Central memory CD8-positive, alpha-beta T cell (primary cell): ENCODE measurements at places on chromosomes 3 and 15.

DNA sequence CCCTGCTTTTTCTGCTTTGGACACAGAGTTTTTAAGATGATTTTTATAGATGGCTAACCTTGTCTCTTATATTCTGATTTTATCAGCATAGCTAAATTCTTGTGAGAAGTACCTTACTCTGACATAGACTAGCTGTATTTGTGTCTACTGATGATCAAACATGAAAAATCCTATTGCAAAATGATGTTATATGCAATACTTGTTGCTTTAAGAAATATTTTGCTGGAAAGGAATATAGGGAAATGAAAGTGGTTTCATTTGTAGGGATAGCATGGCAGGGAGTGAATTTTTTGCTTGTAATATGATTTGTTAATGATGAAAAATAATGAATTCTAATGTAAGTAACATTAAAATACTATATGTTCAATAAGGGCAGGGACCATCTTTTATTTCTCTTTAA lies 35.9 kb downstream of the CFAP91 start:
- H3K4me1 ChIP-seq: no peaks in the 10 kb centered on the region
- no peak overlapping the region for H3K27ac ChIP-seq
- no peaks in the 10 kb centered on the region for H3K36me3 ChIP-seq
- H3K4me3 ChIP-seq: no peak overlapping the region
- DNase-seq: no peak

DNA sequence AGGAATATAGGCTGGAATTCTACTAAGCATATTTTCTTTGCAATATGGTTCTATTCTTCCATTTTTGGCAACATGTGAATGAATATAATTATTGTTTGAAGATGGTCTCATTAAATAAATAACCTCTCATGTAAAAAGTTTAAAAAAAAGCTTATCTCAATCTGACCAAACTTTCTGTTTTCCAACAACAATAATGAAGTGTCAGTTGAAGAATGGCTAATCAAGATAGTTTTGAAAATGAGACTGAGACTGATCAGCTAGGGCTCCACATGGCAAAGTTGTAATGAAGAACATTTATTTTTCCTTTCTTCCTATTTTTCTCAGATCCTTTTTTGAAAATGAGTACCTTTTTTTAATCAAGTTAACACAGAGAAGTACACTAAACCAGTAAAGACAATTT lies 117.4 kb downstream of the GALK2 start:
- H3K27me3 ChIP-seq: no peaks in the 10 kb centered on the region
- H3K4me3 ChIP-seq: no peak overlapping the region
- peaks cover 13% of the 10 kb centered on the region for H3K4me1 ChIP-seq
- no peak for DNase-seq
- peaks cover 24% of the 10 kb centered on the region for H3K36me3 ChIP-seq

GRCh38 chr15:90060797-90061196 lies 41.5 kb downstream of the IDH2 start:
- peaks cover 32% of the 10 kb centered on the region for H3K4me1 ChIP-seq
- DNase-seq: no peak
- H3K27ac ChIP-seq: no peak overlapping the region
- no peaks in the 10 kb centered on the region for H3K27me3 ChIP-seq
- H3K36me3 ChIP-seq: peaks cover 4% of the 10 kb centered on the region

- no peak for DNase-seq
- no peak overlapping the region for H3K27ac ChIP-seq
- H3K4me1 ChIP-seq: no peaks in the 10 kb centered on the region
- H3K27me3 ChIP-seq: no peaks in the 10 kb centered on the region
Measured at GRCh38 chr3:79461129-79461792, 306.5 kb downstream of the ROBO1 start.

DNA sequence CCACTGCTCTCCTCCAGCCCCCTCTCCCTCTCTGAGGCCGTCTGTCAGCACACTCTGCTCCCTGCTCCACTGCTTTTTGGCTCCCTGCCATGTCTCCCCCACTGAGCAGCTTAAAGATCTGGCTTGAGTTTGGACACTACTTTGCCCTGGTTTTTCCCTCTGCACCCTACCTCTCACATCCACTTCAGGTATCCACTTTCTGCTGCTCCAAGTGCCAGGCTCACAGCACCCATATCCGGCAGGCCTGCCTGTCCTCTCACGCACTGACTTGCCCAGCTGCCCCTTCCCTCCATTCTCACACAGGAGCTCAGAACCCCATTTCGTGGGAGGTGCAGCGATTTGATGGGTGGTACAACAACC lies 3.7 kb downstream of the DUOX1 start:
- no peak overlapping the region for H3K4me3 ChIP-seq
- H3K4me1 ChIP-seq: peaks cover 17% of the 10 kb centered on the region
- no peak for DNase-seq
- no peak overlapping the region for H3K27ac ChIP-seq
- peaks cover 2% of the 10 kb centered on the region for H3K36me3 ChIP-seq

GRCh38 chr3:127207727-127208482 lies 15.0 kb downstream of the PRR23E start:
- no peaks in the 10 kb centered on the region for H3K4me1 ChIP-seq
- no peak overlapping the region for H3K4me3 ChIP-seq
- peaks cover 71% of the 10 kb centered on the region for H3K27me3 ChIP-seq
- no peaks in the 10 kb centered on the region for H3K36me3 ChIP-seq
- H3K27ac ChIP-seq: no peak overlapping the region

DNA sequence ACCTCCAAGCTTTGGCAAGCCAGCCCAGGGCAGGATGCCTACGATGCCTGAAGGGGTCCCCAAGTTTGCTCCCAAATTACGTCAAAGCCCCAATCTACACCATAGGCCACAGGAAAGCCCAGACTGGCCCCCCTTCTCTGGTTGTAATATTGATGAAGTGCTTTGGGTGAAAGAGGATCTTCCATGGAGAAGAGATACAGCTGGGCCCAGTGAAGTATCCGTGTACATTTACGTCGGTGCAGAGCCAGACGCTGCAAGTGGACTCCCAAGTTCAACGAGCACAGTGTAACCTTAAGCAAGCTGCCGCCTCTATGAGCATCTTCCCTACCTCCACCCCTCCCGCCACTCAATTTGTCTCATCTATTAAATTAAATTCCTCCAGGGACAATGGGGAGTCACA lies 100.1 kb upstream of the TPM1 start:
- H3K4me3 ChIP-seq: no peak overlapping the region
- H3K27ac ChIP-seq: no peak overlapping the region
- no peaks in the 10 kb centered on the region for H3K4me1 ChIP-seq
- peaks cover 83% of the 10 kb centered on the region for H3K27me3 ChIP-seq

GRCh38 chr15:36590838-36591237 lies 11.4 kb downstream of the CDIN1 start:
- no peak overlapping the region for H3K27ac ChIP-seq
- no peak for DNase-seq
- no peak overlapping the region for H3K4me3 ChIP-seq

GRCh38 chr3:143989461-143989860 lies 17.8 kb downstream of the DIPK2A start:
- H3K4me1 ChIP-seq: peaks cover 31% of the 10 kb centered on the region
- H3K27ac ChIP-seq: no peak overlapping the region
- H3K36me3 ChIP-seq: peaks cover 24% of the 10 kb centered on the region
- no peak for DNase-seq

DNA sequence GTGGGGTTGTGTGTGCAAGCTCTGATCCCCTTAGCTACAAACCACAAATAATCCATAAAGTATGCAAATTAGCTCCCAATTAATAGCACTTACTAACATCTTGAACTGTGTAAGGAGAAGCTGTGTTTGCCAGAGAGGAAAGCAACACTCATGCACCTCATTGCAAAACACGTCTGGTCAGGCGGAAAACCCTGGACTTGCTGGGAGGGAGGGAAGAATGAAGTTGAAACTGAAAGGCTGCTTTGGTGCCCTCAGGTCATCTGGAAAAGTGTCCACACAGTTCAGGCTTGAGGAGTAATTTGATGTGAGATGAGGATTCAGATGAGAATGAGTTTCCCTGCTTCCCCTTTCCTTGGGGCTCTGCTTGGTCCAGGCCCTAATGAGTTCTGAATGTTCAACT lies 185.5 kb upstream of the ANKRD28 start:
- peaks cover 2% of the 10 kb centered on the region for H3K36me3 ChIP-seq
- no peak for DNase-seq
- peaks cover 35% of the 10 kb centered on the region for H3K27me3 ChIP-seq
- H3K27ac ChIP-seq: no peak overlapping the region

DNA sequence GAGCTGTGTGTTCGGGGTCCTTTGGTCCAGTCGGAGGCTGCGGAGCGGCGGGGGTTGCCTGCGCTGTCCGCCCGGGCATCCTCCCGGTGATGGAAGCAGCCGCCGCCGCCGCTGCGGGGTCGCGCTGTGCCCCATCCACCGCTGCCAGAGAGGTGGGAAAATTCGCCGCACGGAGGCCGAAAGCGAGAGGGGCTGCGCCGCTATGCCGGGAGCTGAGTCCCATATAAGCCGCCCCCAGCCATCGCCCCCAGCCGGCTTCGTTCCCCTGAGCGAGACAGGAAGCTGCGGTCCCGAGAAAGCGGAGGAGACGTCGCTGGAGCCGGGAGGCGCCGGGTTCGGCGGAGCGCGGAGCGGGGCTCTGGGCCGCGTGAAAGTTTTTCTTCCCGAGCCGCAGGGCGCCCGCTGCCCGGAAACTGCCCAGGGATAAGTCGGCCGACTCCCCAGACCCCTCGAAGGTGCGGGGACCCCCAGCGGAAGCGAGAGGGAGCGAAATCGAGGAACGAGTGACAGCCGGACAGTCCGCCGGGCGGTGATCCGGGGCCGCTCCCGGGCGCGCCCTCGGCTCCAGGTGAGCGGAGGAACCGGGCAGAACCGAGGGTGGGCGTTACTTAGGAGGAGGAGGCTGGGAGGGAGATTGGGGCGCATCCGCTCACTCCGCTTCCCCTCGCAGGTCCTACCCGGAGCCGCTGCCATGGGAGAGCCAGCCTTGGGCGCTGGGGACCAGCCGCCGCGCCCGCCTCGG lies 574 bp downstream of the CHST2 start:
- H3K27ac ChIP-seq: no peak overlapping the region
- H3K4me1 ChIP-seq: peaks cover 6% of the 10 kb centered on the region
- peaks cover 14% of the 10 kb centered on the region for H3K27me3 ChIP-seq
- H3K36me3 ChIP-seq: peaks cover 7% of the 10 kb centered on the region
- peak overlapping the region; percentile 89 for H3K4me3 ChIP-seq

DNA sequence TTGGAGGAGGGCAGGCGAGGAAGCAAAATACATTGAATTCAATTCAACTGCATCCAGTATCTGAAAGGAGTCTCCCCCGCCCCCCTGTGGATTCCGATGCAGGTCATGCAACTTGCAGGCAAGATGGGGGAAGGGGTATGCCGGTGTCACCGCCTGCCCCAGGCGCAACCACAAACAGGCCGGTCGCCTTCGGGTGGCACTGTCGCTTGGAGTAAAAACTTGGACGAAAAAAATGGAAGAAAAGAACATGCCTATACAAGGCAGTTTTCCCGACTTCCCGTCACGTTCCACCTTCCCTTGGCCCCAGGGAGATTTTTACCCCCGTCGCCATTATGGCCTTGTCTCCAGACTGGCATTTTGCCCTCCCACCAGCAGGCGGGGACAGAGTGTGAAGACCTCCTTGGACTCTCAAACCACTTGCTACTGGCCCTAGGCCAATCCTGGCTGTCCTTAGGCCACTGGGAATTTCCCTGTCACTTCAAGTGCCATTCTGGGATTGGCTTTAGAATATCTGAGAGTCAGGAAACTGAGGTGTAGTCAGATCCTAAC lies 1.6 kb upstream of the NTRK3 start:
- H3K27me3 ChIP-seq: peaks cover 97% of the 10 kb centered on the region
- no peak for DNase-seq
- peaks cover 21% of the 10 kb centered on the region for H3K4me1 ChIP-seq

- H3K4me3 ChIP-seq: no peak overlapping the region
- no peak for DNase-seq
- H3K27me3 ChIP-seq: no peaks in the 10 kb centered on the region
- H3K4me1 ChIP-seq: no peaks in the 10 kb centered on the region
Measured at GRCh38 chr3:52121464-52121805, 32.8 kb downstream of the POC1A start.

- no peak for DNase-seq
- no peaks in the 10 kb centered on the region for H3K4me1 ChIP-seq
- no peak overlapping the region for H3K27ac ChIP-seq
- no peaks in the 10 kb centered on the region for H3K27me3 ChIP-seq
- H3K4me3 ChIP-seq: no peak overlapping the region
- no peaks in the 10 kb centered on the region for H3K36me3 ChIP-seq
Measured at GRCh38 chr3:174413062-174413912, 445.8 kb upstream of the NAALADL2 start.
